ENCODE measurements at places on chromosomes 6 and 20.

DNA sequence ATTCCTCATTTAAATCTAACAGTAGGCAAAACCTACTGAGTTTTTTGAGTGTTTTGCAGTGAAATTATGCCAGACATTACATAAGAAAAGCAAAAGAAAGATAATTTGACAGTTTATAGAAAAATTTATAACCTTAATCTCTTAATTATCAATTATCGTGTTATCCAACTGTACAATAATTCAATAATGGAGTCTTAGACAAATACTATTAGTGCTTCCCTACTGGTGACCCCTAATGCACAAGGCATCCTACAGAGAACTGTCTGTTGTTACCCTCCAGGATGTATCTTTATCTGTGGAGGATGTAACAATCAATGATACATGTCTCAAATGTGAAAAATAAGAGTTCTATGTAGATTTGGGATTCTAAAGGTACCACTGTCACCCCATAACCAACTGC, 1687.6 kb downstream of the GRIK2 start:
- no peak for DNase-seq

- DNase-seq: no peak
These were observed 89.8 kb upstream of the PHACTR3 start for GRCh38 chr20:59514554-59514953.

DNA sequence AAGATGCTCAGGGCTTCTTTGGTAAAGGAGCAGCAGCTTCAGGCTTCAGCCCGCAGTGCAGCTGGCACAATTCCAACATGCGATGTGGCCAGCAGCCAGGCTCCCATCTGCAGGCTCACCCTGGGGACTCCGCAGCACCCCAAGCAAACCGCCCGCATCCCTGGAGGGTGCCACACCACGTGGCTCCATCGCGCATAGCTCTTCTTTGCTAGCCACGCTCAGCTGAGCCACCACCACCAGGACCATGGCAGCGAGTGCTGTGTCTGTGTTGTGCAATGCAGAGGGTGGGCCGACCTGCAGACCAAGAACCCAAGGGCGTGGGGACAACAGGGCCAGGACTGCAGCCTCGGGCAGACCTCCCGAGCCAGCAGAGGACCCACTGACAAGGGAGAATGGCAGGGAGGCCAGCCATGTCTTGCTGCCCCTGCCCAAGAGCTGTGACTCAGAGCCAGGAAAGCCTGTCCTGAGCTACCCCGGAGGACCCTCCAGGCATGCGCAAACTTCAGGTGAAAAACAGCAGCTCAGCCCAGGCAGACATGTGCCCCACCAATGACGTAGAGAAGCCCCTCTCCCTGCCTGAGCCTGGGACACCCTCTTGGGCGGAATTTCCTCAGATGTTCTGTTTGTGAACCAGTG, 87.8 kb downstream of the GINS1 start:
- DNase-seq: no peak

DNA sequence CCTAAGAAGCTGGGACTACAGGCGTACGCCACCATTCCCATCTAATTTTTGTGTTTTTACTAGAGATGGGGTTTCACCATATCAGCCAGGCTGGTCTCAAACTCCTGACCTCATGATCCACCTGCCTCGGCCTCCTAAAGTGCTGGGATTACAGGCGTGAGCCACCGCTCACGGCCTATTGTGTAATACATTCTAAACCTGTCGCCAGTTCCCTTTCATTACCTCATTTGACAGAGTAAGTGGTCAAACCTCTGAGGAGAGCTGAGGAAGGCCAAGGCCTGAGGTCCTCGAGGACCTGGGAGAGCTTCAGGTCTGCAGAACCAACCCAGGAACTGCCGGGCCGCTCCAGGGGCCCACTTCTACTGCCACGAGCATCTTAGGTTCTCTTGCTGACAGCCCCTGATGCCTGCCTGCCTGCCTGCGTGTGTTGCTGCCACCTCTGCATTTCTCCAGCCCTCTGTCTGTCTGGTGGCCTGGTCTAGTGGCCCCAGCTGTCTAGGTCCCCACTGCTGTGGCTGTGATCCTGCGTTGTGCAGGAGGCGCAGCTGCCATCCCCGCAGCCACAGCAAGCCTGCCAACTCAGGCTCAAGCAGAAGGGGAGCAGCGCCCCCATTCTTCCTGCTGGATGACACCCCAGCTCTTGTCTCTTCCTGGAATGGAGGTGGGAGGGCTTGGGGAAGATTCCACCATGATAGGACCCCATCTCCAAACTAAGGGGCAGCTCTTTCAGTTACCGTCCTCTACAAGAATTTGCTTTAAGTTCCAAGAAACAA, 45.3 kb downstream of the PRR18 start:
- DNase-seq: no peak

DNA sequence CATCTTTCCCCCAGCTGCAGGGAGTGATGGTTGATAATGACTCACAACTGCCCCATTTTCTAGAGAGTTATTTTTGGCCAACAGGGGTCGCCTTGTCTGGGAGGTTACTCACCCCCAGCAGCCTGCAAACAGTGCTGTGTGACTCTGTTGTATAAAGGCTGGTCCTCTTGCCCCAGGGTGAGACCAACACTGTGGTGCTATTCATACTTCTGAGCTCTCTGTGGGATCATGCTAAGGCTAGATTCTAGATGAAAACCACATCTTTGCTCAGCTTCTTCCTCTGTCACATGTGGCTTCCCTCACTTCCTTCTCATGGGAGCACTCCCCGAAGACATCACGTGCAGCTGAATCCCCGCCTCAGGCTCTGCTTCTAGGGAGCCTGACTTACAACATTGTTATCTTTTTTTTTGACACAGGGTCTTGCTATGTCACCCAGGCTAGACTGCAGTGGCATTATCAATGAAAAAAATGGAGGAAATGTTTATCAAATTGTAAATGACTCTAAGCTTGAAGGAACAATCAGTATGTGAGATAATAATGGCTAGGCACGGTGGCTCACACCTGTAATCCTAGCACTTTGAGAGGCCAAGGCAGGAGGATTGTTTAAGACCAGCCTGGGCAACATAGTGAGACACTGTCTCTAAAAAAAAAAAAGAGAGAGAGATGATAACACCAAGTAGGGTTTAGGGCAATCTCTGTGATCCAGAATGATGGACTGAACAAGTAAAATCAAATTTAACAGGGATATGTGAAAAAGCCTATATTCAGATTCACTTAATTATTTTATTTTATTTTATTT, 55.7 kb upstream of the SLC23A2 start:
- peak; percentile 71 for DNase-seq

GRCh38 chr6:112906726-112907125, 559.6 kb downstream of the RFPL4B start:
- DNase-seq: no peak

GRCh38 chr20:45835825-45836224, 2.2 kb downstream of the SNX21 start:
- no peak for DNase-seq

- no peak for DNase-seq
These were observed 10.9 kb downstream of the EDN1 start for GRCh38 chr6:12301018-12301417.

Measured in activated naive CD4-positive, alpha-beta T cell treated with anti-CD3 and anti-CD28 coated beads, Interleukin-2, amount 50 U/mL, for 16 hours (primary cell).